ENCODE measurements at places on chromosomes 1 and 21. TPM values are rescaled to one million over a fixed set of nuclear protein-coding genes. Genes with fewer than 3 reads are reported as not detected.

Gene CLCA1
- 0.22 TPM for total RNA-seq

DNA sequence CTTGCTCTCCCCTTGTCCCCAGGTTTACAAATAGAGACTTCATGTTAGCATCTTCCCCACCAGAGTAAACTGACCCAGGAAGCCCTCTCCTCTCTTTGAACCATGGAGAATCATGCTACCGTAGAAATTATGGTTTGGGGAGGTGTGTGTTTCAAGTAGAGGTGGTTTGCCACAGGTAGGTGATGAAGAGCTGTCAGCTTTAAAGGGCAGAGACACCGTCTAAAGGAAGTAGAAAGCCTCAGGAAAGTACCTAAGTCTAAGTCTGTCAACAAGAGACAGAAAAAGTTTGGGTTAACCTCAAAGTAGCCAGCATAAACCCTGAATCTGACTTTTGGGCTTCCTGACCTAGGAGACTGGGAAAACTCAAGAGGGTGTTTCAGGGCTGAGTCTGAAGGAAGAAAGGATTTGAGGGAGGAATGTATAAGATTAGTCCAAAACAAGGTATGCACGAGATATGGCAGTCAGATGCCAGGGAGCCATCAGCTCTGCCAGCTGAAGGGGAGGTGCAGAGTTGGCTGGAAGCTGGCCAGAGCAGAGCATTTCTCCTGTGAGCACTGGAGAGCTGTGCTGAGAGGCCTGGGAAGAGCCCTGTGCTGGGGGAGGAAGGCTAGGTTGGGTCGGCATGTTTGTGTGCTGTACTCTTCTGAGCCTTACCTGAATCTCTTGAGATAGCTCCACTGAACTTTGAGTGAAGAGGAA lies 14.3 kb downstream of the ADAMTSL4 start:
- H3K36me3 ChIP-seq, result no peaks in the 10 kb centered on the region
- H3K27ac ChIP-seq, result peak overlapping the region; percentile 99
- no peak overlapping the region for H3K4me3 ChIP-seq
- peaks cover 90% of the 10 kb centered on the region for H3K4me1 ChIP-seq

DNA sequence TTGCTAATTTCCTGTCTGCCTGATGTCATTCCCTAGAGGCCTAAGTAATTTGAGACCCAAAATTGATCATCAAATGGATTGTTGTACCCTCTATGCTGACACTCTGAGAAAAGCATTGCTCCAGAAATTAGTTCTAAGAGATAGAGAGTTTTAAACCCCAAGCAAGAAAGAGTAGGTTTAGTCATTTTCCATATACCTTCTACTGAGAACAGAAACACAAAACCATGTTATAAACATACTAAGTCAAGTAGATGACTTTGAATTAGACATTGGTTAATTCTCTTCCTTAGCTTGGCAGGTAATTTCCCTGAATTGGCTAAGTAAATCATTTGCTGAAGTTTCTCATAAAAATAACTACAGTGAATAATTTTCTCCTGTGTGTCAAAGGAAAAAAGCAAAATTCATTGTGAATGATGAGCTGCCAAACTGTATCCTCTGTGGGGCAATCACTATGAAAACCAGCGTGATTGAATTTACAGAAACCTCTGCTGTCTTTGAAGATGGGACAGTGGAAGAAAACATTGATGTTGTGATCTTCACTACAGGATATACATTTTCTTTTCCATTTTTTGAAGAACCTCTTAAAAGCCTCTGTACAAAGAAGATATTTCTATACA lies 20.1 kb downstream of the FMO4 start:
- no peaks in the 10 kb centered on the region for H3K27me3 ChIP-seq
- DNase-seq, result no peak
- no peaks in the 10 kb centered on the region for H3K36me3 ChIP-seq

Gene SH3BGR
- total RNA-seq, result 9.9 TPM

- H3K4me3 ChIP-seq, result no peak overlapping the region
- H3K4me1 ChIP-seq, result no peaks in the 10 kb centered on the region
- no peak for DNase-seq
- H3K27me3 ChIP-seq, result peaks cover 3% of the 10 kb centered on the region
- no peaks in the 10 kb centered on the region for H3K36me3 ChIP-seq
Observed at GRCh38 chr21:35911412-35912191, 148.7 kb downstream of the SETD4 start.

DNA sequence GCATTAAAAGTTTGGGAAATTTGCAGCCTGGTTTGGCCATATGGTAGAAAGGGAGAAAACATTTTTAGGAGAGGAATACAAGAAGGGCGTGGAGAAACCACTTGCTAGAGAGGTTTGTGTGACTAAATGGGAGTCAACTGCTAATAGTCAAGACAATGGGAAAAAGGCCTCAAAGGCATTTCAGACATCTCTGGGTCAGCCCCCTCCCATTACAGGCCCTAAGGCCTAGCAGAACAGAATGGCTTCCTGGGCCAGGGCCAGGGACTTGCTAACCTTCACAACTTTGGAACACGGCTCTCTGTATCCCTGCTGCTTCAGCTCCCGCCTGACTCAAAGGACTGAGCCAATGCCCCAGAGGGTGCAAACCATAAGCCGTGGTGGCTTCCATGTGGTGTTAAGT lies 752.3 kb upstream of the ADAMTS5 start:
- no peaks in the 10 kb centered on the region for H3K27me3 ChIP-seq
- H3K4me3 ChIP-seq, result no peak overlapping the region
- H3K4me1 ChIP-seq, result no peaks in the 10 kb centered on the region
- no peak for DNase-seq
- no peak overlapping the region for H3K27ac ChIP-seq

DNA sequence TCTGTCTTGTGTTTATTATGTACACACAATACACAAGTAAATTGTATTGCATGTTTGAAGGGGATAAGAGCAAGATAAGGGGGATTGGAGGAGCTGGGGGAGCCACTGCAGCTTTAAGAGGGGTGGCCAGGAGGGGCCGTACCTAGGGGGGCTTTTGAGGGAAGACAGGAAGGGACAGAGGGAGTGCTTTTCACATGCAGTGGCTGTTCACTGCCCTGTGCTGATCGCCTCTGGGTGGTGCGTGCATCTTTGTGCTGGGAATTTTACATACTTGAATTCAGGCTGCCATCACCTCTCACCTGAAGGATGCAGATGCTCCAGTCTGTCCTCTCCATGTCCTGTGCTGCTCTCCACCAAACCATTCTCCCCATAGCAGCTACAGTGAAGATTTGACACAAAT lies 179.5 kb downstream of the PTPRU start:
- DNase-seq, result no peak
- H3K4me3 ChIP-seq, result no peak overlapping the region
- H3K36me3 ChIP-seq, result no peaks in the 10 kb centered on the region
- no peak overlapping the region for H3K27ac ChIP-seq
- H3K4me1 ChIP-seq, result no peaks in the 10 kb centered on the region
- H3K27me3 ChIP-seq, result no peaks in the 10 kb centered on the region

GRCh38 chr1:196481616-196482015 lies 126.6 kb downstream of the KCNT2 start:
- H3K27ac ChIP-seq, result no peak overlapping the region
- no peak overlapping the region for H3K4me3 ChIP-seq
- no peaks in the 10 kb centered on the region for H3K27me3 ChIP-seq

DNA sequence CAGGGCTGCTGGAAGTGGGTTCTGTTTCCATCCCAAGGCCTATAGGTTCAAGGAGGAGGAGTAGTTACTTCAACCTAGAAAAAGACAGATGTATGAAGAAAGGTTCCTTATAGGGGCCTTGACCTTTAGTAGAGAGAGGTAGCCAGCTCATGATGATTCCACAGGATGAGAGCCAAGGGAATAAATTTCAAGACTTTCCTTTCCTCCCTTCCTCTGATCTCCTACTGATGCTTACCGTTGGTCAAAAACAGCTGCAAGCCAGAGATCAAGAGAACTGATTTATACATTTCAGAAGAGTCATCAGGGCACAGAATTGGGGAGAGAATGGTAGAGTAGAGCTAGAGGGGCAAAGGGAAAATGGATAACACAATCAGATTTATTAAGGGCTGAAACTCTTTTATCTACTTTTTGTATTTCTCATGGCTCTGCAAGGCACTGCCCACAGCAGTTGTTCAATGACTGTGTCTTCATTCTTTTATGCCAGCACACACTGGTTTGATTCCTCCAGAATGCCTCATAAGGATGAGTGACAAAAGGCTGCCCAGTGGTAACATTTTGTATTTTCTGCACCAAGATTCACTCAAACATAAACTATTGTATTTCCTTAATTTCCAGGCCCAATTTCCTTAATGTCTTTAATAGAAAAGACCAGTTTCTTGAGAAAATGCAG lies 37.4 kb downstream of the AK5 start:
- no peak overlapping the region for H3K27ac ChIP-seq
- H3K4me1 ChIP-seq, result no peaks in the 10 kb centered on the region
- H3K36me3 ChIP-seq, result no peaks in the 10 kb centered on the region
- DNase-seq, result no peak
- peaks cover 6% of the 10 kb centered on the region for H3K27me3 ChIP-seq
- H3K4me3 ChIP-seq, result no peak overlapping the region

DNA sequence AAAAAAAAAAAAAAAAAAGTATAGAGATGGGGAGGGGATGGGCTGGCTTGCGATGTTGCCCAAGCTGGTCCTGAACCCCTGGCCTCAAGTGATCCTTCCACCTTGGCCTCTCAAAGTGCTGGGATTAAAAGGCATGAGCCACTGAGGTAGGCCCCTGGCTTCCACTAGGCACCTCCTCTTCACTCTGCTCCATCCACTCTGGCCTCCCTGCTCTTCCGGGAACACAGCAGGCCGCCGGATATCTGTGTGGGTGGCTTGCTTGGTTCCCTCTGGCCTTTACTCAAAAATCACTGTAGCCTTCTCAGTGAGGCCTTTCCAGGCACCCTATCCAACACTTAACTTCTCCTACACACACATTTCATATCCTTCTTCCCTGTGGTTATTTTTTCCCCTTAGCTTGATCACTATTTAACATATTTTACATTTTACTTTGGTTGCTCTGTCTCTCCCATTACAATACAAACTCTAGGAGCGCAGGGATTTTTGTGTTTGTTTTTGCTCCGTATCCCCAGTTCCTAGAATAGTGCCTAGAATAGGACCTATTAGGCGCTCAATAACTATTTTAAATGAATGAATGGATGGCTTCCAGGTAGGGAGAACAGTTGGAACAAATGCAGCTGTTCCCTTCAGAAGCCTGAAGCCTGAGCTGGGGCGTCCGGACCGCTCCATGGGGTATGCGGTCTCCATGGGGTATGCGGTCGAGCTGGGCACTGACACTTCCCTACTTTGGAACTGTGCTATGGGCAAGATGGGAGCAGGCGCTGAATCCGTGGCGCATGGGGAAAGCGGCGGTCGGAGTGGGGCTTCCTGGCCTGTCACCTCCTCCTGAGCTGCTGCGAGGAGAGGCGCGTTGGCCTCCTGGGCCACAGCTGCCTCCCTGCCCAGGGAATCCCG lies 46.7 kb downstream of the H3-3A start:
- no peak for DNase-seq
- peaks cover 5% of the 10 kb centered on the region for H3K4me1 ChIP-seq
- no peaks in the 10 kb centered on the region for H3K36me3 ChIP-seq
- H3K4me3 ChIP-seq, result peak overlapping the region; percentile 66
- H3K27ac ChIP-seq, result peak overlapping the region; percentile 81

GRCh38 chr1:110337704-110338308 lies 1.4 kb upstream of the RBM15 start:
- peaks cover 15% of the 10 kb centered on the region for H3K36me3 ChIP-seq
- H3K27ac ChIP-seq, result peak overlapping the region; percentile 98
- peaks cover 42% of the 10 kb centered on the region for H3K4me1 ChIP-seq
- no peaks in the 10 kb centered on the region for H3K27me3 ChIP-seq

DNA sequence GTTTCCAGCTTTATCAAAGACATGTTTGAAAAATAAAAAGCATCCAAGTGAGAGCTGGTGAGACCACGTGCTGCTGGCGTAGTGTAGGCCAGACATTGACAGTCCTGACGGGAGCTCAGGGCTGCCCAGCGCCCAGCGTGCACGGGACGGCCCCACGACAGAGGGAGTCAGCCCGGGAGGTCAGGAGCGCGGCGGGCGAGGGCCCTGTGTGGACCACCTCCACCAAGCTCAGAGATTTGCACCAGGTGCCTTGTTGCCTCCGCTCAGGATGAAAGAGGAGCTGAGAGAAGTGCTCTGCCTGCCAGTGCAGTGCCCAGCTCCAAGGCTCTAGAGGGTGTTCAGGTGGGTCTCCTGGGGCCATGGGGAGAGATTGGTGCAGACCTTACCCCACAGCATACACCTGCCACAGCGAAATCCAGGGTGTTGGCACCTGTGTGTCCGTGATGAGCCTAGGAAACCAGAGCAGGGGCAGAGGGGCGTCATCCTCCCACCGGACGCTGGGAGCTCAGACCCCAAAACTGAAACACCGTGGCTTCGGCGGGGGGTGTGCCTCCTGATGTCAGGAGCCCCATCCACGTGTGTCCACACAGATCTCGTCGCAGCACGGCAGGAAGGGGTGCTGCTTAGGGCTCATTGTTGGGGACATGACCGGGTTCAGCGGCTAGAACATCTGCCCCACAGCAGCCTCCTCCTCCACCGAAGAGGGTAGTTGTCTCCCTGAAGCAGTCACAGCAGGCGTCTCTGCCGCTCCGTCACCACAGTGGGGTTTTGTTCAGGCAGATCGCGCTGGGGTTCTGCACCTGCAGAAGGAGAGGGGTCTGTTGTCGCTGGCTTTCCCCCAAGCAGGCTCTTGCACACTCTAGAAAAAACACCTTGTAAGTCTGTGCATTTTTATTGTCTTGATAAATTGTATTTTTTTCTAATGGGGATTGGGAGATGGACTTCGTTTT lies 64.2 kb downstream of the POFUT2 start:
- no peaks in the 10 kb centered on the region for H3K4me1 ChIP-seq
- H3K27ac ChIP-seq, result no peak overlapping the region
- no peak for DNase-seq
- H3K4me3 ChIP-seq, result no peak overlapping the region

DNA sequence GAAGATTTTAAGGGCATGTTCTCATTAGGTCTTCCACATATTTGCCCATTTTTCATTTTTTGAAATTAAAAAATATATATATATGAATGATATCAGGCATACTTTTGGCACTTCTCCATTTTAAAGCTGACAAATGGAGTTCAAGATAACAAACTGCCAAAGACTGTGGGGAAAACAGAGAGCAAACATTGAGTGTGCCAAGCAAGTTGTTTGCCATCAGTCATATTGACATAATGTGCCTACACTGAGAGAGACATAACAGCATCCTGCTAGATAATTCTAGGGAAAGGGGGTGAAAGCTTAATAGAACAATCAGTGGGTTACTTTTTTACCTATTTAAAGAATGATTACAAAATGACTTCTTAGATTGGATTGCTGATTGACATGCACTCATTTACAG lies 529.4 kb upstream of the CXADR start:
- H3K4me3 ChIP-seq, result no peak overlapping the region
- H3K27me3 ChIP-seq, result no peaks in the 10 kb centered on the region
- DNase-seq, result no peak
- H3K36me3 ChIP-seq, result no peaks in the 10 kb centered on the region
- peaks cover 9% of the 10 kb centered on the region for H3K4me1 ChIP-seq

- H3K27ac ChIP-seq, result no peak overlapping the region
- no peaks in the 10 kb centered on the region for H3K27me3 ChIP-seq
- peaks cover 16% of the 10 kb centered on the region for H3K4me1 ChIP-seq
- DNase-seq, result no peak
Observed at GRCh38 chr1:35288761-35289160, 20.3 kb downstream of the ZMYM4 start.

Gene OR10J1
- not detected for total RNA-seq
